ENCODE measurements at places on chromosomes 1 and 21. TPM values are rescaled to one million over a fixed set of nuclear protein-coding genes. Genes with fewer than 3 reads are reported as not detected.

Gene AUNIP
- not detected for total RNA-seq

Gene S100A5
- total RNA-seq: not detected

Gene L1TD1
- not detected for total RNA-seq

Gene PRR9
- total RNA-seq: not detected

Gene NLRP3
- total RNA-seq: 8.9 TPM

Gene KRTAP25-1
- total RNA-seq: not detected

Gene C1orf115
- 9.7 TPM for total RNA-seq

Gene RAD54L
- total RNA-seq: 4.1 TPM

Gene ZNF436
- total RNA-seq: 9.3 TPM

Gene NPL
- 10.3 TPM for total RNA-seq

Gene NCSTN
- 67.1 TPM for total RNA-seq

Gene TFF1
- 85.8 TPM for total RNA-seq

Gene PIGR
- total RNA-seq: not detected

Gene EXTL1
- total RNA-seq: not detected

Gene KAZN
- total RNA-seq: 30.3 TPM

Gene SPRR2G
- not detected for total RNA-seq

Gene S100A3
- 25.0 TPM for total RNA-seq

Gene LRRC3
- total RNA-seq: 8.3 TPM

Gene SLC6A9
- 26.8 TPM for total RNA-seq

Gene THEM5
- total RNA-seq: not detected

Gene ADAR
- total RNA-seq: 86.1 TPM

Gene CCDC27
- not detected for total RNA-seq

Gene CLCNKA
- 4.7 TPM for total RNA-seq

Gene RAB3B
- not detected for total RNA-seq

Gene ZNF326
- total RNA-seq: 31.1 TPM

Gene IL10
- 19.8 TPM for total RNA-seq

Gene PLA2G5
- 18.7 TPM for total RNA-seq

Gene TNFRSF4
- total RNA-seq: not detected

Gene SYCP1
- not detected for total RNA-seq

Gene FCRL6
- total RNA-seq: not detected

Gene CNTN2
- 1.4 TPM for total RNA-seq

Gene RCSD1
- 11.1 TPM for total RNA-seq

Gene UTS2
- not detected for total RNA-seq

Gene FAM72C
- total RNA-seq: not detected

Gene SRRM1
- 57.0 TPM for total RNA-seq

Gene CFAP107
- total RNA-seq: not detected

Gene CFAP141
- total RNA-seq: not detected

Gene OR2L8
- not detected for total RNA-seq

Gene HIVEP3
- 12.8 TPM for total RNA-seq

Gene KMO
- 0.81 TPM for total RNA-seq

Gene INAVA
- 3.5 TPM for total RNA-seq

Gene DISP3
- not detected for total RNA-seq

Gene SLC44A3
- 3.7 TPM for total RNA-seq

Gene CLDN14
- total RNA-seq: not detected

Gene CELA3A
- 2.0 TPM for total RNA-seq

Gene FCRL4
- total RNA-seq: not detected

Gene NIBAN1
- 215 TPM for total RNA-seq

Gene PPP1R15B
- 64.5 TPM for total RNA-seq

Gene TMPRSS15
- not detected for total RNA-seq

Gene HCRTR1
- not detected for total RNA-seq

Gene BRDT
- total RNA-seq: not detected

Gene GIPC2
- 1.6 TPM for total RNA-seq

Gene CYP4B1
- 117 TPM for total RNA-seq

Gene PTGFR
- total RNA-seq: 8.7 TPM
